ENCODE measurements at places on chromosomes 1 and 21. TPM values are rescaled to one million over a fixed set of nuclear protein-coding genes. Genes with fewer than 3 reads are reported as not detected.

Gene DUSP23
- total RNA-seq = 47.9 TPM

Gene SPRR5
- not detected for total RNA-seq

Gene TRIM67
- total RNA-seq = not detected

Gene DIO1
- total RNA-seq = not detected

Gene CFHR3
- total RNA-seq = 0.07 TPM

Gene HUNK
- 6.7 TPM for total RNA-seq

Gene EDN2
- total RNA-seq = 0.92 TPM

Gene ADORA3
- total RNA-seq = not detected

Gene KPRP
- not detected for total RNA-seq

Gene SYT2
- total RNA-seq = 0.03 TPM

Gene OR2L5
- not detected for total RNA-seq

Gene PLCH2
- 0.33 TPM for total RNA-seq

Gene AGMAT
- 0.70 TPM for total RNA-seq

Gene CCDC27
- total RNA-seq = 0.09 TPM

Gene MR1
- total RNA-seq = 0.12 TPM

Gene HSD3B2
- total RNA-seq = 0.42 TPM

Gene CDK18
- total RNA-seq = 42.0 TPM

Gene ADORA1
- 8.5 TPM for total RNA-seq

Gene PAX7
- not detected for total RNA-seq

Gene GSTM5
- total RNA-seq = 0.21 TPM

Gene RNU1-3
- total RNA-seq = under 0.01 TPM

Data from cardiac muscle cell (in vitro differentiated cells and primary cell).